Stimulated activated CD8-positive, alpha-beta memory T cell treated with anti-CD3 and anti-CD28 coated beads, Interleukin-4, amount 100 ng/mL, for 1 hour (primary cell): ENCODE measurements at places on chromosomes 7 and 10.

DNA sequence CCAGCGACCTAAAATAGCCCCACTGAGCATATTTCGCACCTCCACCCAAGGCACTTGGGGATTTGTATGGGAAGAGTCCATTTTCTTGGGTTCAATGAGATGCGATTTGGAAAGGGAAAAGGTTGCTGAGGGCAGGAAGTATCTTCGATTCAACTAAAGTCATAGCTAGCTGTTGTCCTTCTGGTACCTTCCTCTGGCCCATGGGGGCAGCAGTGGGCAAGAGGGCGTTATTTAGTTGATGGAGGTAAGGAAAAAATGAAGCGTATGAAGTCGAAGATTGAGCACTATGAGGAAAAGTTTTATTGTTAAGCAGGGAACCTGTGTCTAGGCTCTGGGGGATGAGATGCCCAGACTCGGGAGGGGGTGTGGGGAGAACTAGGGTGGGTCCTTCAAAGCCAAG lies 135.4 kb downstream of the EVX1 start:
- DNase-seq, result no peak

DNA sequence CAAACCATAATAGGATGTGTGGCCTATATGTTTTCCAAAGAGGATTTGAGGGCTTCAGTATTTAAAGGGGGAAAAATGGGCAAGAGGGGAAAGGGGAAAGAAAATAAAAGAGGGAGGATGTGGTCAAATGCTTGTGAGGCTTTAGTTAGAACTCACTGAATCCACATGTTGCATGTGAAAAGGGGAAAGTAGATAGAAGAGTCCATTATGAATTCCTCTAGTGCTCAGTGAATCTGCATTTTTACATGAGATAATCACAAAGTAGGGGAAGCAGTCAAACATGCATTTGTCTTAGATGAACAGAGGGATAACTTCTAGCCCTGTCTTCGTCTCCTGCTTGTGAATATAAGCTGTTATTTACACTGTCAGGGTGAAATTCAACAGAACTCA lies 24.6 kb upstream of the AKAP9 start:
- DNase-seq, result no peak

DNA sequence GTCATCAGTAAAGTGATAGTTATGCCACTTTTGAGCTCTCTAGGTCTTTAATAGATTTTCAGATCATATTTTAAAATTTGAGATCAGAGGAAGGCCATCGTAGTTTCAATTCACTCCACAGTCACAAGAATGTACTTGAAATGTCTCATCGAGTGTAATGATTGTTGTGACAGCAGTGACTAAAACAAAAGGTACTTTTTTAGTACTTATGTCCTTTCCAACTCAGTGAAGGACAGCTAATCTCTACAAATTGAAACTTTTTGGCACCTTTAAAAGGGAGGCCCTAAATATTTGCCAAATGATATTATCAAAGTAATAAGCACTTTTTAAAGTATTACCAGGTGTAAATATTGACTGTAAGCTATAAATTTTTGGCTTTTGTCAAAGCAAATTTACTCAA lies 702.9 kb upstream of the GRM3 start:
- no peak for DNase-seq

GRCh38 chr10:88041243-88042159 lies 178.1 kb downstream of the PTEN start:
- no peak for DNase-seq

DNA sequence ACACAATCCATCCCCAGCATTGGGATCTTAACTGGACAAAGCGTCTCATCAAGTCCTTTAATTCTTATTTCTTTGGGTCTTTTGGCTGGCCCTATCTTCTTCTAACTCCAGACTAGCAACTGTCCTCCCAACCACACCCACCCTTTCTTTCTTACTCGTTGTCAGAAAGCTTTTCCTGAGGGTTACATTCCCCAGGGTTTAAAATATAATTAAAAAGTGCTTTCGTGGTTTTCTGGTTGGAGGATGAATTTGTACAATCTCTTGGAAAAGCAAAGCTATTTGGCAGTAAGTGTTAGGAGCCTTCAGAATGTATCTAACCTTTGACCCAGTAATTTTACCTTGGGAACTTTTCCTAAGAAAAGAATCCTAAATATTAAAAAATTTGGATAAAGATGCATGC lies 10.4 kb upstream of the ITGB8 start:
- no peak for DNase-seq

DNA sequence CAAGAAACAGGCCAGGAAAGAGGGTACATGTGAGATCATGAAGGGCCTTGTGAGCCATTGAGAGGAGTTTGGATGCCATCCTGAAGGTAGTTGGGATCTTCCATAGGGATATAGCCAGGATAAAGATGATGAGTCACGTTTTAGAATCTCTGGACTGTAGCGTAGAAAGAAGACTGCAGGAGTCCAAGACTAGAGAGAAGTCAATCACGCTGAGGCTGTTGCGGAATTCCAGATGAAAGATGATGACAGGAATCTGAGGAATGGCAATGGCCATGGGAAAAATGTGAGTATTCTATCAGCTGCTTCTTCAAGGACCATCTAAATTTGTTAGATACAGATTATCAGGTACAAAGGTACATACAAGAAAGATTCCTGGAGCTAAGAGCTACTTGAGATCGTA lies 711.3 kb downstream of the GRM8 start:
- no peak for DNase-seq

DNA sequence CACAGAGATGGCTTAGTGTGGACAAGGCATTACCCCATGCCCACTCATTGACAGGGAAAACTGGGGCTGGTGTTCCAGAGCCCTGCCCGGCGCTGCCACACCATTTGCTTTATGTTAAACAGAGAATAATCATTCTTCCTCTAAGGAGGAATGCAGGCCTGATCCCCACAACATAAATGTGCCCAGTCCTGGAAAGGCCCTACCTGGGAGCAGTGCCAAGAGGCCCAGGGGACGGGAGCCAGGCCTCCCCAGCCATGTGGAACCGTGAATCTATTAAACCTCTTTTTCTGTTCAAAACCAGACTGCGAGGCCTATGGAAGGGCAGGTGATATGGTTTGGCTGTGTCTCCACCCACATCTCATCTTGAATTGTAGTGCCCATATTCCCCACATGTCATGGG lies 264.1 kb downstream of the GRID1 start:
- no peak for DNase-seq

DNA sequence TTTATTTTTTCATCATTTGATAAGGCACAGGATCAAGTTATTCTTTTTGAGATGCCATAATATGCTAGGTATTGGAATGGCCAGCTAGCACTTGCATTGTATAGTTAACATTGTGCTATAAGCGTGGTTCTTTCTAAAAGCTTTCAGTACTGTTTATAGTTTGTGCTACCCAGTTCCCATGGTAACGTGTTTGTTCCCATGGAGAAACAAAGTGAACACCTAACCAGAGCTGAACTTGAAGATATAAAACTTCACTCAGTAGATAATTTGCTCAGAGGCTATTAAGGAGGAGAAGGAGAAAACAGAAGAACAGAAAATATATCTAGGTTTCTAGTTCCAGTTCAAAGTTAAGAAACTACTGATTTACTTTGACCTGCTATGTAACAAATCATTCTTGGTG lies 23.6 kb upstream of the ITGB8 start:
- DNase-seq, result no peak

DNA sequence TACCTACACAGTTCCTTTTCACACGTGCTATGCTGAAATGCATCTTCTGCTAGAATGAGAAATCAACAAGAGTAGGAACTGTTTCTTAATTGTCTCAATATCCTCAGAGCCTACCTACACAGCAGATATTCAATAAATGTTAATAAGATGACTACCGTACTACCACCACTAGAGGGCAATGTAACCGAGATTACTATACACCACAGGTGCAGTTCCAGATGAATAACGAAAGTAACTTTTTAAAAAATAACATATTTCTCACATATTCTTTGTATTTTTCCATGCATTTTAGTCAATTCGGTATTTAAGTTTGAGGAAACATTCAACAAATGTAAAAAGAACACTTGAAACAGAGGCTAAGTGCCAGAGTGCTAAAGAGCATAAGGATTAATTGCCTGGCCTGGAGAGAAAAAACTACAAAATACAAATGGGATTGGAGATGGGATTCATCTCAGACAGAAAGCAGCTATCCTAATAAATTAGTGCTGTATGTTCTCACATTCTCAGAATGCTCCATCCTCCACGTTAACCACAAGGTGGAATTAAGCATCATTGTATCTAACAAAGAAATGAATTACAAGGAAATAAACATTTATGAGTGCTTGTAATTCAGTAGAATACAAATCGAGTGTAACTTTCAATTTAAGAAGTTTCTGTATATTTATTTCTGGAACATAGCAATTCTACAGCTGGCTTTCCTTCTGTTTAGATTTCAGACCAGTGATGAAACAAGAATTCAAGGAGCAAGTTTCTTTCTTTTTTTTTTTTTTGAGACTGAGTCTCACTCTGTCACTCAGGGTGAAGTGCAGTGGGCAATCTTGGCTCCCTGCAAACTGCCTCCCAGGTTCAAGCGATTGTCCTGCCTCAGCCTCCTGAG lies 20.3 kb upstream of the HECTD2 start:
- no peak for DNase-seq

DNA sequence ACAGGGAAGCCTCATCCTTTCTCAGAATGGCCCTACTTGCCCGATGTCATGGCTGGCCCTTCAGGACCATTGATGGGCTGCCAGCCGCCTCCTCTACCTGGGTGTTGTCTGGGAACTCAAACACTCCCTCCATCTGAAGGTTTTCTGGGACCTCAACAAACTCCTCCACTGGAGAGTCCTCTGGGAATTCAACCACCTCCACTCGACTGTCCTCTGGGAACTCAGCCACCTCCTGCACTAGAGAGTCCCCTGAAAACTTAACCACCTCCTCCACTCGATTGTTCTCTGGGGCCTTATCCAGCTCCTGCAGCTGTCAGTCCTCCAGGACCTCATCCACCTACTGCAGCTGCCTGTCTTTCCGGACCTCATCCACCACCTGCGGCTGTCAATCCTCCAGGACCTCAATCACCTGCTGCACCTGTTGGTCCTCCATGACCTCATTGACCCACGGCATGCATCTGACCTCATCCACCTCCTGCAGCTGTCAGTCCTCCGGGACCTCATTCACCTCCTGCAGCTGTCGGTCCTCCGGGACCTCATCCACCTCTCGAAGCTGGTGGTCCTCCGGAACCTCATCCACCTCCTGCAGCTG lies 37.1 kb downstream of the MAT1A start:
- DNase-seq, result no peak

GRCh38 chr10:97278491-97278989 lies 13.9 kb downstream of the ARHGAP19 start:
- DNase-seq, result no peak

- no peak for DNase-seq
These were observed 388.2 kb upstream of the GALNT17 start for GRCh38 chr7:70743531-70744325.

DNA sequence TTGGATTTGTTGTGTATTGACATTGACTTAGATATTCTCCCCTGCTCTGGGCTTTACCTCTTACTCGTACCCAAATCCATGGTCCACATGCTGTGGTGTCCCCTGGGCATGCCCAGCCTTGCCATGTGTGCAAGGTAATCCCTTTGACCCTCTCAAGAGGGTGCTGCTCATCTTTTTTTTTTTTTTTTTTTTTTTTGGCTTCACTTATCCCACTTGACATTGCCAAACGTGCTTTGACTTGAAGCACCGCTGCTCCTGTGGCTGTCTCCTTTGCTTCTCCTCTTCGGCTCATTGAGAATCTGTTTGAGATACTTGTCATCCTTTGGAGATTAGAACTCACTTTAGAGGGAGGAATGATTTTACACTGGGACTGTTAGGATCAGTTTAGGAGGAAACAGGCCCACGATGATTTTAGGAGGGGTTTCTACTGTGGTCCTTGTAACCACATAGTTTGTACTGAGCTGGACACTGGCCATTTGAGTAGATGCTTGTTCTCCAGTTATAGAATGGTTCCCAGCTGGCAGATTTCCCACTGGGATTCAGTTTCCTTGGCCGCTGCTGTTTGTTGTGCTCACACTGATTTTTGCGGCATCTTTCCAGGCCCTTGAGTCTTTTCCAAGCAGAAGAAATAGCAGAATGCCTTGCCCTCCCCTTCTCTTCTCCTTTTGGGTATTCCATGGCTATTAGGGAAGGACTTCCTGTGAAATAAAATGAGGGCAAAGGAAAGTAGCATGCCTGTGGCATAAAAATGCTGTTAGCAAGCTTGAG lies 184.8 kb downstream of the AUTS2 start:
- DNase-seq, result no peak

- DNase-seq, result no peak
These were observed 45.9 kb upstream of the RELN start for GRCh38 chr7:104035351-104035750.

DNA sequence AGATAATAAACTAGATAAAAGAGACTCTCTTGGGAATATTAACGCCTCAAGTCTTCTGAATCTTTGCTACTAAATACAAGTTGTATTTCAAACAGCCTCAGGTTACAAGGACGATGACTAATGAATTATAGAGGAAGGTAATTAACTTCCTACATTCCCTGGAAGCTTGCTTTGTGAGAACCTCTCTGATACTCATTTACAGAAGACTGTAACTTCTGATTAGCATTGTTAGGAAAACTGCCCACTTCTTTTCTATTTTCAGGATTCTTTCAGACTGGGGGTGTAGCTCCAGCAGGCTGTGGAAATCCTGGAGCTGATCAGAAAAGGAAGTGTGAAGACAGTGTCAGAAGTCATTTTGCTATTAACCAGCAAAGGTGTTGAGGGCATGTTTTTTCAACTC lies 316.7 kb upstream of the NPSR1 start:
- DNase-seq, result no peak

GRCh38 chr10:22278441-22278782 lies 37.8 kb upstream of the COMMD3 start:
- DNase-seq, result no peak

DNA sequence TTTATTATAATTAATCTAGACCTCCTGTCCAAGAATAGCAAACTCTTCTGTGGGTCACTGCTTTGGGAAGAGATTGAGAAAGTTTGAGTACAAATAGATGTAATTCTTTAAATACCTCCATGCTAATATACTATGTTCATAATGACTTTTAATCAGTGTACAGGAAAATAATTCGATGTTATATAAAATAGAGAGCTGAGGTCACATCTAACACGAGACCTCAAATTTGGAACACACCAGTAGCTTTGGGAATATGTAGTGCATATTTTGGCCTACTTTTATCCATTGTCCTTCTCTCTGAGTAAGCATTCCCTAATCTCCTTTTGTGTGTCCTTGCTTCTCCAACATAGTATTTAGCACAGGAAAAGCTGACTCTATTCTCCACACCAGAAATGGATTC lies 27.3 kb upstream of the CABCOCO1 start:
- no peak for DNase-seq
